Femur (tissue), 1 donor: ENCODE measurements at places on chromosomes 4 and X.
A peak's percentile ranks its signal among the peaks of the same experiment; 100 is the strongest.

DNA sequence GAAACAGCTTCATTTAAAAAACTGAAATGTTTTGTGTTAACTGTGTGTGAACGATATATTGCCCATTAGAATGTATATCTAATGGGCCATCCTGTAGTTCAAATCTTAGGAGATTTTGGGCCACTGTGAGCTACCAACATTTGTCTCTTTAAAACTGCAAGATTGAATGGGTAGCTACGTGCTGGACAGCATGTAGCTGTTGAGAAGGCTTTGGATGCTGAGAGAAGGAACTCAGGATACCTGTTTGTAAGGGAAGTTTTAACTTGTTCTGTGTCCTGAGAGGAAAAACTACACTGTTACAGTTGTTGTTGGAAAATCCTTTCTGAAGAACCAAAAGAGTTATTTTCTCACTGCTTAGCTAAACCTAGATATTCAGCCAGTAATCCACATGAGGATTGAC, 45.9 kb downstream of the PDLIM5 start:
- DNase-seq: no peak

GRCh38 chr4:88736264-88736663, 38.6 kb upstream of the NAP1L5 start:
- no peak for DNase-seq

GRCh38 chr4:139762720-139763119, 97.1 kb downstream of the MGST2 start:
- DNase-seq: no peak

- DNase-seq: no peak
Measured at GRCh38 chr4:972651-973424, 531 bp downstream of the DGKQ start.

DNA sequence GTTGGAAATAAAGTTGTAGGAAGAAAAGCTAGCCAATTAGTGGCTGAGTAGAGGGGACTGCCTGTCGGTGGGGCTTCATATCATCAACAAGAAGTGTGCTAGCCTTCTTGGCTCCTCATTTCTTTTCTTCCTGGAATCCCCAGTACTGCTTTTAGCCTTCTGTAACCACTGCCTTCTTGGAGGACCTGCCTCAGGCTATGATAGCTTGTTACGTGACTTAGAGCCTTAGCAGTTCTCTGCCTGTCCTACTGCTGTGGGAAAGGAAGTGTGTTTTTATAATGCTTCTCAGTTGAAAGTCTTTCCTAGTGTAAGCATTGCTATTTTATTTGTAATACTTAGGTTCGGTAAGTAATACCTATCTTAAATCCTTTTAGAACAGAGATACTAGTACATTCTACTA, 61.9 kb downstream of the LARP1B start:
- DNase-seq: no peak

- DNase-seq: no peak
Measured at GRCh38 chr4:139455126-139455538, 1.2 kb downstream of the RAB33B start.

- DNase-seq: peak; percentile 36
Measured at GRCh38 chrX:2828959-2829411, 255 bp downstream of the GYG2 start.
